ENCODE measurements at places on chromosomes 2 and 18.

DNA sequence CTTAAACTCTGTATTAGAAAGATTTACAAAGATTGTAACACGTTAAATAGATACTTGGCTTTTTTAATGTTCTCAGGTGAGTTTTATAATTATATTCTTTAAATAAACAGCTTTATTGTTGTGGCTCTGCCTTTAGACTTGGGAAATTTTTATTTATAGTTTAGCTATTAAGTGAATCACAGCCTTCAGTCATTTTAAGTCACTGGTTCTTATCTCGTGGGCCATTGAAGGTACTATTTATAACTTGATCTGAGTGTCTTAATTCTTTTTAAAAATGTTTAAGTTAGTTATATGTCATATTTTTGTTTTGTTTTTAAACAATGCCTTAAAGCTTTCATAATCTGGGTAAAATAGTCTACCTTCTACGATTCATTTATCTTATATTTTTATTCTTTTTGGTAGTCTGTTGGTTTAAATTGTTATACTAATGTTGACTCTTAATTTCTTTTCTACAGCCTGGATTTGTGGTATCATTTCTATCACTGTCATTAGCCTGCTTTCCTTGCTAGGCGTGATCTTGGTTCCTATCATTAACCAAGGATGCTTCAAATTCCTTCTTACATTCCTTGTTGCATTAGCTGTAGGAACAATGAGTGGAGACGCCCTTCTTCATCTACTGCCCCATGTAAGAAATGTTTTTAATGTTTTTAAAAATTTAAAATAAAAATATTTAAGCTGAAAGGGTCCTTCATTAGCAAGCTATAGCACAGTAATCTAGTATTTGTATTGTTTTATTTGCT, 49.3 kb downstream of the SLC39A10 start:
- no peak for DNase-seq

DNA sequence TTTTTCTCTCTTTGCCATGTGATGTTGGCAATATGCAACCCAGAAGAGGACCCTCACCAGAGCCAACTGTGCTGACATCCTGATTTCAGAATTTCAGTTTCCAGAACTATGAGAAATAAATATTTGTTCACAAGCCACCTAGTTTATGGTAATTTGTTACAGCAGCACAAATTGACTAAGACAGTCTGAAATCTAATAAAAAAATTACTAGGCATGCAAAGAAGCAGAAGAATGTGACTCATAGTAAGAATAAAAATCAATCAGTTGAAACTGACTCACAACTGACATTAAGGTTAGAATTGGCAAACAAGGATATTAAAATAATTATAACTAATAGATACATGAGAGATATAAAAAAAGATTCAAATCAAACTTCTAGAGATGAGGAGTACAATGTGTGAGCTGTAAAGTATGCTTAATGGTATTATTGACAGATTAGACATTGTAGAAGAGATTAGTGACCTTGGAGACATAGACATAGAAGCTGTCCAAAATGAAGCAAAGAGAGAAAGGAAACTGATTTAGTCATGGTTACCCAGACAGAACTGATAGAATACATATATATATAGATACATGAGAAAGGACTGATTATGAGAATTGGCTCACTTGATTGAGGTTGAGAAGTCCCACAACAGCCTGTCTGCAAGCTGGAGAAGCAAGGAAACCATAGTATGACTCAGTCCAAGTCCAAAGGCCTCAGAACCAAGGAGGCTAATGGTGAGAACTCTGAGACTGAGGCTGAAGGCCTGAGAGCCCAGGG, 27.8 kb upstream of the TTC39C start:
- DNase-seq, result no peak

DNA sequence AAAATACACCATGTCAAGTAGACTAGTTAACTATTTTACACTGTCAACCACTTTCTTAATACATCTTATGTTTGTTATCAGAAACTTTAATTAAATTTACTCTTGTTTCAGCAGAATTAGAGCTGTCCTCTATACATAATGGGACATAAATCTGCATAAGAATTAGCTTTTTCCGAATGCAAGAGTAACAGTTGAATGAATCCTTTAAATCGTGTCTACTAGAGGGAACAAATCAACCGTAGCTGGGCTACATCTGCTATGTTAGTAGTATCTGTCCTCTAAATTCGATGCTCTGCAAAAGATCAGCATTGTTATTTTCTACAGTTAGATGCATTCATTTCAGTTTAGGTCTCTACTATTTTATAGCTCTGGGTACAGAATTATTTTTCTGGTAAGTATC, 1090.6 kb downstream of the DPP10 start:
- no peak for DNase-seq

- DNase-seq, result no peak
These were observed 13.3 kb downstream of the MBP start for GRCh38 chr18:77119101-77119850.

DNA sequence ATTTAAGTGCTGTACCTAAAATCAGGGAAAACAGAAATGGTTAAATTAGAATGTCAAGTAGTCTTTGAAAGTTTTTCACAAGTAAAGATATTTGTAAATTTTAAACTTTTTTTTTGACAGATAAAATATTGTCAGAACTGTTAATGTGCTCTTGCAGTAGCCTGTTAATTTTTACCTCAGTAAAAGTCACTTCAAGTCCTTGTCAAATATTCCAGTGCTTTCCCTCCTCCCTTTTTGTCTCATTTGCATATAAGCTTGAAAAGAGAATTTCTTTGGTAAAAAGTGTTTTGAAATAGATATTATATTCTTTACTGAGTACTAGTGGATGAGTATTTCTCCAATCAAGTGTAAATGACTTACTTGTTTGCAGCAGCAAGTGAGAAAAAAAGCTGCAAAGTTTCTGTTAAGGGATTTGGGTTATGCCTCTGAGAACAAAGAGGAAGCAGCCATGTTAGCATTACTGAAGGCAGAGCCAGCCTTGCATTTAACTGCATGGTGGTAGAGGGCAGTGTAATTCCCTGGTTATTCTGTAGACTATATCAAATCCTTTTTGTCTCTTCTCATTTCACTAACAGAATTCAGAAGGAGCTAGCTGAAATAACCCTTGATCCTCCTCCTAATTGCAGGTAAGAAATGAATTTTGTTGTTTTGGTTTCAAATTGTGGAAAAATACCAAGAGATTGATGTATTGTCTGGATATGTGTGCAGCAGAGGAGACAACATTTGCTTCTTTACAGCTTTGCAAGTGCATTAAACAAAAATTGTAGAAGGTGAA, 3.2 kb downstream of the UBE2E3 start:
- DNase-seq, result peak; percentile 26

GRCh38 chr18:45430041-45430440, 185.2 kb upstream of the SLC14A2 start:
- no peak for DNase-seq

GRCh38 chr18:79496978-79497637, 101.4 kb downstream of the NFATC1 start:
- peak; percentile 34 for DNase-seq

GRCh38 chr18:77081390-77081778, 51.2 kb downstream of the MBP start:
- DNase-seq, result no peak

DNA sequence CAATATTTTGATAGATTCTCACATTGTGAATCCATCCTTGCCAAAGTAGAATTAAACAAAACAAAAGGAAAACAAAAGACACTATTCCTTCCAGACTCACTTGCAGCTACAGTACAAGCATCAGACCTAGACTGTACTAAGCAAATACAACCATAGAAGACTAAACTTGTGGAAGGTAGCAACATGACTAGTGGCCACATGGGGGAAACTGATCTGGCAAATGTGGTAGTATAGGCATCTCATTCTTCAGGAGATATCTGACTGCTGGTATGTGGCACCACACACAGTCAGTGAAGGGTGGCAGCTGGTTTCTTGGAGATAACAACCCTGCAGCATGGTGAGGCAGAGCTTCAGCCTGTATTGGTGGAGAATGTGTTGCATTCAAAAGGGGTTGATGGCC, 81.0 kb upstream of the ACVR2A start:
- DNase-seq, result no peak

GRCh38 chr18:50716902-50717301, 102.9 kb downstream of the MRO start:
- no peak for DNase-seq

DNA sequence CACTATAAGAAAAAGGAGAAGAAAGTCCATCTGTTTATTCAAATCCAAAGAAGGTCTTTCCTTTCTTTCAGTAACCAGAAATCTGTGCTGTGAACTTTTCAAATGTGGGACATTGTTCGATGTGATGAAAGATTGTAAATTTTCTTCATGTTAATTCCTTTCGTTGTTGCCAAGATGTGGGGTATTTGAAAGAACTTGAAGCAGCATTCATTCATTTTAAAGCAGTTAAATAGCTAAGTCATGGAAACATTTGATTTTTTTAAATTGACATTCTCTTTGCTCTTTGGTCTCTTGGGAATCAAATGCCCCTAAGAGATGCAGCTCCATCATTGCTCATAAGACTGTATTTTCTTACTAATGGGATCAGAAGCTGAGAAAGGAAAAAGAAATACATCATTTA, 93.7 kb upstream of the EHBP1 start:
- no peak for DNase-seq

DNA sequence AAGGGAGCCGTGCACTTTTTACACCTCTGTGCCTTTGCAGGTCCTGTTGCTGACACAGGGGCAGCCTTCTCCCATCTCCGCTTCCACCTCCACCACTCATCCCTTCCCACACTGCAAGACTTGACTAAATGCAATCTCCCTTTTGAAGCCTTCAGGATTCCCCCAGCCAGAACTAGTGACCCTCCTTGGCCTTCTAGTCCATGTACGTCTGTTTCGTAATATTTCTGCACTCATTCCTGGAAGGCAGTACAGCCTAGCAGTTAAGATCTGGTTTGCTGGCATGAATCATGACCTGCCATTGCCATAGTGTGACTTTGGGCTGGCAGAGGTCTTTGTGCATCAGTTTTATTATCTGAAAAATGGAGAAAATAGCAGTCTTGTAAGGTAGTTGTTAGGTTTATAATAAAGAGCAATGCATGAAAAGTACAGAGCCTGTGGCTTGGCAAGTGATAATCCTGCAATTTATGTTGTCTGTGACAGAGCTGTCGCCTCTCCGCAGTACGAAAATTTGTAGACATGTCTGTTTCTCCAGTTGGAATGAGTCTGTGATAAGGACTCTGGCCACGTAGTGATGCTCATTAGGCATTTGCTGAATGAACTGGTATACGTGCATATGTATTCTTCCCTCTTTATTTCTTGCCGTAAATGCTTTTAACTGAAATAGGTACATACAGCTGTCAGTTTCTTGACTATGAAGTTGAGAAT, 36.7 kb downstream of the NCK2 start:
- DNase-seq, result no peak

DNA sequence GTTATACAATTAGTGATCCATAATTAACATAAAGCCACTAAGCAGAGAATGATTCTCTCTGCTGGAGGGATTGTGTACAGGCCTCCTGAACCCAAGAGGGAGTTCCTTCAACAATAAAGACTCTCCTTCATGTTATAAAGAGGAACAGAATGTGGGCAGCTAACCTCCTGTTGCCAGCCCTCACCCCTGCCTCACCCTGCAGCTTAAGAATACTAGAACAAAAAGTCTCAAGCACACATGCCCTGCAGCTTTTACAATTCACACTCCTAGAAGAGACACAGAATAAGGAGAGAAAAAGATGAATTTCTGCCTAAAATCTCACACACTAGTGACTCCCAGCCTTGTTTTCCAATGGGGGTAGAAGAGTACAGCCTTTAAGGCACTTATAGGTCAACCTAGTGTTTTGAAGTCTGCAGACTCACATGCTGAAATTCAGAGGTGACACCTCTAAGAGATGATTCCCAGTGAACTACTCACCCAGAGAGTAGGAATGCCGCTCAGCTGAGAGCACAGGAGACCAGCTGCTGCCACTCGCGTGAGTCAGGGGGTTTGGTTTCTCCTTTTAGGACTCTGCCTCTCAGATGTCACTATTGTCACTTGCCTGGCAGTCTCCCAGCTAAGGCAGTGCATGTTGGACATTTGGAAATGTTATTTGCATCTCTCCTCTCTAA, 32.5 kb upstream of the IL1RL1 start:
- DNase-seq, result no peak

DNA sequence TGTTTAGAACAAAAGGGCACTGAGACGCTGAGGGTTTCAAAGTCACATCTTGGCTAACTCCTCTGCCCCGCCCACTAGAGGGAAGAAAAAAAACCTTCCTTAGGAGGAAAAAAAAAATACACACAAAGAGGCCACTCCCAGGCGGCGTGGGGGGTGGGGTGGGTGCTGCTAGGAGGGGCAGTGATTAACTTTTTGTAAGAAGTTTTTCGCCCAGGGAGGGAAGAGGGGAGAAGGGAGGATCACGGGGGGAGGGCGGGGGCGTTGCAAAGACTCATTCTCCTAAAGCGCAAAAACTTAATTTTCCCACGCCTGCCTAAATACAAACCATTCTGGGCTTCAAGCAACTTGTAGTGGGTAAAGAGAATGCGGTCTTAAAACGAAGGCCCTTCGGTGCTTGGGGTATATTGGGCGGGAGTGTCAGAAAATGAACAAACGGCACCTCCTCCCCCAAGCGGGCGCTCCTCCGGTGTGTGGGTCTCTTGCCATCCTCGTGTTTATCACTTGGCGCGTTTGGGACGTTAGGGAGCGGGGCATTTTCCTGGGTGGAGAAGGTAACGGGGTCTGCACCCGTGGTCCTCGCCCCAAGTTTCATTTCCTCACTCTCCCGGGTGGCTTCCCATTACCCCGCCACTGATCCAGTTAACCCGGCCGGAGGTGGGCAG, 1.7 kb downstream of the CXCR4 start:
- DNase-seq, result peak; percentile 89

DNA sequence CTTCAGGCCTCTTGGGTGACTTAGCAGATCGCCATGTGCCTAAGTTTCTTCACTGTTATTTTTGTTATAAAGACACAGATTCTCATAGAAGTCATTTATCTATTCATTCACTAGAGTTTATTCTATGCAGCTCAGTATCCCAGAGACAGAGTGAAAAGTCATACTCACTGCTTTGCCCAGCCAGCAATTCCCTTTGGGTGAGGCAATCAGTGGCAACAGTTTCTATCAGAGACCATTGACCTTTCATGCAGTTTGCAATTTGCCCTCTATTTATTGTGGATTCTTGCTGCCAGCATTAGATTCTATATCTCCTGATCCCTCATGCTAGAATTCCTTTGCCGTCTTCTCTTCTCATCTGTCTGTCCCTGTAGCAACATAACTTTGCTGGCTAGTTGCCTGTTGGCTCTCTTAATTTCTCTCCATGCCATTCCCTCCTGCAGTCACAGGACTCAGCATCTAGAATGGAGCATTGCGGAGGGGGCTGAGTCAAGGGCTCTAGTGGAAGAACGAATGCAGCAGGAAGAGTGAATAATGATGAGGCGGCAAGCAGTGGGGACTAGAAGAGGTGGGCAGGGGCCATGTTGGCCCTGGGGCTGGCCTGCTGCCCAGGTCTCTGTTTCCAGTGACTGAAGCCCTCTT, 12.2 kb downstream of the SLC9A4 start:
- no peak for DNase-seq

Measured in CD4-positive, alpha-beta T cell treated with Interleukin-15 for 1 hour (primary cell).